IMR-90 (cell line): ENCODE measurements at places on chromosomes 12 and 14. TPM values are rescaled to one million over a fixed set of nuclear protein-coding genes. Genes with fewer than 3 reads are reported as not detected.
A peak's percentile ranks its signal among the peaks of the same experiment; 100 is the strongest.

The TGFB3 gene
- total RNA-seq: 2.2 and 3.1 TPM in 2 replicates

The LPAR5 gene
- total RNA-seq: not detected in 2 replicates

The SPTSSA gene
- total RNA-seq: 10.8 and 21.7 TPM in 2 replicates

The ACVRL1 gene
- total RNA-seq: 5.8 and 7.5 TPM in 2 replicates

The PLXNC1 gene
- total RNA-seq: 1.1 and 1.6 TPM in 2 replicates

The PRR13 gene
- total RNA-seq: 25.5 and 31.4 TPM in 2 replicates

The KCNMB4 gene
- 0.90 and 1.4 TPM in 2 replicates for total RNA-seq

The KRT85 gene
- not detected in 2 replicates for total RNA-seq

The TC2N gene
- under 0.01 and 0.18 TPM in 2 replicates for total RNA-seq

The MAX gene
- total RNA-seq: 35.3 and 45.2 TPM in 2 replicates

The KIF21A gene
- total RNA-seq: 1.1 TPM in 2 replicates

The JKAMP gene
- 62.2 and 124 TPM in 2 replicates for total RNA-seq

DNA sequence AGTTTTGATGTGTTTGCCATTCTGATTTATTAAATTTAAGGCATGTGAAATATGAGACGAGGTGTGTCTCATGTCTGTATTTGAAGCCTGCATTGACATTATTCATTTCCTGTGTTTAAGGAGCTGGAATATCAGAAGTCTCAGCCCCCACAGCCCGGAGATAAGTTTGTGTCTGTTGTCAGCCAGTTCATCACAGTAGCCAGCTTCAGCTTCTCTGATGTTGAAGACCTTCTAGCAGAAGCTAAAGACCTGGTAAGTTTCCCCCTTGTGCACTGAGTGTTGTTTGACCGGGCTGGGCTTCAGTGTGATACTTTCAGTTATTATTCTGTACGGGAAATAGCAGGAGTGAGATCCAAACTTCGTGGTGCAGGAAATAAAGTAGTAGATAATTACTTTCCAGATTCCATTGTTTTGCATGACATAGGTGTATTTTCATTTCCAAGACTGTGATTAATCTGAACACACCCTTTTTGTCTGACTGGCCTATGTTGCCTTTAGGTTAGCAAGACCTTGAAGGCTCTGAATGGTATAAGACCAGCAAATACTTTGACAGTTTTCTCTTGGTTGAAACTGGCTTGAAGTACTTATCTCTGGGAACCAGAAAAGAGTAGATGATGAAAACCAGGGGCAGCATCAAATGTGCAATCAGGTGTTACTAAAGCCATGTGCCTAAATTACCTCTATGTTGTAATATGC, 101.5 kb downstream of the GPR135 start:
- no peaks in the 10 kb centered on the region for H3K27me3 ChIP-seq
- H3K36me3 ChIP-seq: peaks cover 2% of the 10 kb centered on the region; the same call in 1 of the 2 replicates
- H3K4me1 ChIP-seq: peaks cover 15% of the 10 kb centered on the region
- H3K27ac ChIP-seq: no peak overlapping the region
- peak; percentile 42 for DNase-seq

DNA sequence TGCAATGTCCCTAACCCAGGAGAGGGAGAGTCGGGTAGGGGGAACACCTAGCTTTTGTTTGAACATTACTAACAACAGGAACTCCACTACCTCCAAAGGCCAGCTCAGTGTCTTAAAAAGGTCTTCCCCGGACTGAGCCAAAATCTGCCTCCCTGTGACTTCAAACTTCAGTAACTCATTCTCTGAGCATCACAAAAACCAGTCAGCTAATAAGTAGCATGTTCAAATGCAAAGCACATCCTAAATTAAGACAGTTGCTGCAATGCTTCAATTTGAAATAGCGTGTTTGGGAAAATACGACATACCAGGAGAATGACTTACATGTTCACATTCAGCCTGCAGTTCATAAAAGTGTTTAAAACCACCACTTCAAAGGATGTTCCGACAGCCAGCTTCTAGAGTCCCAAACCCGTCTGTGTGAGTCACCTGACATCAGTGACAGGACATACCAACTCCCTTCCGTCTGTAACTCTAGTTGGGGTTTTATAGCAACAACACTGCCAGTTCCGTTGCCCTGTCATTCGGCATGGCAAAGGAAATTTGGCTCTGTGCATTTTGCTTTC, 13.0 kb downstream of the ZFP36L1 start:
- no peak overlapping the region for H3K4me3 ChIP-seq
- no peaks in the 10 kb centered on the region for H3K36me3 ChIP-seq
- no peaks in the 10 kb centered on the region for H3K27me3 ChIP-seq
- DNase-seq: peak; percentile 91

GRCh38 chr14:73795974-73796373, 55.7 kb upstream of the PTGR2 start:
- no peaks in the 10 kb centered on the region for H3K27me3 ChIP-seq
- peaks cover 17% of the 10 kb centered on the region for H3K4me1 ChIP-seq
- no peak overlapping the region for H3K27ac ChIP-seq
- H3K36me3 ChIP-seq: no peaks in the 10 kb centered on the region
- H3K4me3 ChIP-seq: no peak overlapping the region

DNA sequence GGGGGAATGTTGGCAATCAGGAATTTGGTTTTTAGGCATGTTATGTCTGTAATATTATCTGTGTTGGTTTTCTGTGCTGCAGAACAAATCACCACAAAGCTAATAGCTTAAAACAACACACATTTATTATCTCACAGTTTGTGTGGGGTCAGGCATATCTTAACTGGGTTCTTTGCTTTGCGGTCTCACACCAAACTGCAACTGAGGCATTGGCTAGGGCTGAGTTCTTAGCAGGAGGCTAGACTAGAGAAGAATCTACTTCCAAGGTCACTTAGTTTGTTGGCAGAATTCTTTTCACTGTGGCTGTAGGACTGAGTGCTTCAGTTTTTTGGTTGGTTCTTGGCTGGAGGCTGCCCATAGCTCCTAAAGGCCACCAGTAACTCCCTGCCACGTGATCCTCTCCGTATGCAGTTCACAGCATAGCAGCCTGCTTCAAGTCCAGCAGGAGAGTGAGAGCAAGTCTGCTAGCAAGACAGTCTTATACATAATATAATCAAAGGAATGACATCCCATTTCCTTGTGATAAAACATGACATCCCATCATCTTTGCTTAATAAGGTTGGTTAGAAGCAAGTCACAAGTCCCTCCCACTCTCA, 21.6 kb downstream of the ATF1 start:
- peaks cover 4% of the 10 kb centered on the region; the same call in 1 of the 2 replicates for H3K36me3 ChIP-seq
- peak overlapping the region; percentile 56; the same call in 1 of the 2 replicates for H3K27ac ChIP-seq
- DNase-seq: peak; percentile 27
- H3K4me1 ChIP-seq: peaks cover 20% of the 10 kb centered on the region
- no peak overlapping the region for H3K4me3 ChIP-seq
- H3K27me3 ChIP-seq: no peaks in the 10 kb centered on the region

- H3K27me3 ChIP-seq: no peaks in the 10 kb centered on the region
- H3K4me1 ChIP-seq: no peaks in the 10 kb centered on the region
- H3K4me3 ChIP-seq: no peak overlapping the region
- H3K36me3 ChIP-seq: no peaks in the 10 kb centered on the region
Measured at GRCh38 chr12:128974881-128975280, 121.6 kb downstream of the GLT1D1 start.

DNA sequence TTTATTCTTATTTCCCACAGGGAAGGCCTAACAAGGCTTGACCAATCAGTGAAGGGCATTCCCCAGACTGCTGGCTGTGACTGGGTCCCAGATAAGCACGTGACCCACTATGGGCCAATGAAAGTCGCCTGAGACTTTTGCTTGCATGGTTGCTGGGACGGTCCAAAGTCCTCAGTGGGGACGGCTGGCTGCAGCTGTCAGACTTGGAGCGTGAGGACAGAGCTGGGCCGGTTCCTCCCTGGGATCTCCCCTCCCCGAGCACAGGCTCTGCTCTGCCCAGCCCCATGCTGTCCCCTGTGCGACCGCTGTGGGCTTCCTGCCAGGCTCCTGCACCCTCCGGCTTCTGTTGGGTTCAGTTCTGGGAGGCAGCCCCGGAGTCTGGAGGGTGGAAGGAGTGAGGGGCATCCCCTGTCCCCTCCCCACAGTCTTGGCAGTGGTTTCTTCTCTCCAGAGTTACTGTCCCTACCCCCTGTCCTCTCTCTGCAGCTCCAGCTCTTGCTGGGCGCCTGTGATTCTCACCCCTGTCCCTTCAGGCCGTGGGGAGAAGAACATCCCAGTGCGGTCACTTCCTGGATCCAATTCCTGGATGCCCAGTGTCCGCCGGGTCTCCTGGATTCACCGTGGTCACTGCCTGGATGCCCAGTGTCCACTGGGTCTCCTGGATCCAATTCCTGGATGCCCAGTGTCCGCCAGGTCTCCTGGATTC, 50.1 kb downstream of the GALNT9 start:
- no peak overlapping the region for H3K4me3 ChIP-seq
- H3K36me3 ChIP-seq: no peaks in the 10 kb centered on the region
- DNase-seq: peak; percentile 9
- H3K27ac ChIP-seq: no peak overlapping the region

- no peaks in the 10 kb centered on the region for H3K27me3 ChIP-seq
- H3K36me3 ChIP-seq: no peaks in the 10 kb centered on the region
- no peak overlapping the region for H3K4me3 ChIP-seq
- peak; percentile 73 for DNase-seq
Measured at GRCh38 chr12:62732861-62733427, 202.0 kb downstream of the PPM1H start.

GRCh38 chr12:71029302-71029701, 108.8 kb upstream of the PTPRR start:
- H3K4me1 ChIP-seq: no peaks in the 10 kb centered on the region
- no peak overlapping the region for H3K27ac ChIP-seq
- no peaks in the 10 kb centered on the region for H3K36me3 ChIP-seq
- no peak for DNase-seq

- H3K27ac ChIP-seq: no peak overlapping the region
- H3K4me3 ChIP-seq: no peak overlapping the region
- H3K4me1 ChIP-seq: no peaks in the 10 kb centered on the region
- H3K36me3 ChIP-seq: no peaks in the 10 kb centered on the region
- no peak for DNase-seq
Measured at GRCh38 chr14:32731249-32731648, 207.4 kb upstream of the NPAS3 start.

- DNase-seq: no peak
- peaks cover 7% of the 10 kb centered on the region for H3K36me3 ChIP-seq
- H3K27ac ChIP-seq: no peak overlapping the region
- 0 out of 2 replicates have a peak, but pooled peaks cover 2% of the 10 kb centered on the region for H3K4me1 ChIP-seq
- H3K4me3 ChIP-seq: no peak overlapping the region
- no peaks in the 10 kb centered on the region for H3K27me3 ChIP-seq
Measured at GRCh38 chr12:31478425-31478824, 112.5 kb downstream of the DENND5B start.

DNA sequence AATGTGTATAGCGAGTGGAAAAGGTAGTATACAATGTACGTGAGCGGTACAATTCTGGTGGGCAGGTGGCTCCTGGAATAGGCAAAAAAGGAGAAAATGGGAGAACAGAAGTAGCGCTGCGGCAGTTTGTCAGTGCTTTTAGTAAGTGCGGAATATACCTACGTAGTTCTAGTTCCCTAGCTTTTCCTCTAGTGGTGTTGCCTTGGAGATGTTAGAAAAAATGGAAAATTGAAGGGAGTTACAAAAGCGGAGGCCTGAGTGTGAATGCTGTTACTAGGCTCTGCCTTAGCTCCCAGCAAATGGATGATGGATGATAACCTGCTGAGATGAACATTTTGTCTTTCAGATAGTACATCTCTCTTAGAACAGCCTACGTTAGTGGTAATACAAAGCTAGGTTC, 1.1 kb downstream of the TTC8 start:
- peaks cover 11% of the 10 kb centered on the region; the same call in 1 of the 2 replicates for H3K4me1 ChIP-seq
- peak overlapping the region; percentile 62; the same call in 1 of the 2 replicates for H3K4me3 ChIP-seq
- H3K27me3 ChIP-seq: no peaks in the 10 kb centered on the region
- no peak for DNase-seq
- peak overlapping the region; percentile 22; the same call in 1 of the 2 replicates for H3K27ac ChIP-seq
- H3K36me3 ChIP-seq: no peaks in the 10 kb centered on the region

GRCh38 chr14:30333934-30334333, 225.0 kb upstream of the G2E3 start:
- DNase-seq: peak; percentile 5
- peaks cover 3% of the 10 kb centered on the region; the same call in 1 of the 2 replicates for H3K27me3 ChIP-seq
- H3K36me3 ChIP-seq: no peaks in the 10 kb centered on the region
- no peaks in the 10 kb centered on the region for H3K4me1 ChIP-seq
- H3K27ac ChIP-seq: no peak overlapping the region
- no peak overlapping the region for H3K4me3 ChIP-seq

DNA sequence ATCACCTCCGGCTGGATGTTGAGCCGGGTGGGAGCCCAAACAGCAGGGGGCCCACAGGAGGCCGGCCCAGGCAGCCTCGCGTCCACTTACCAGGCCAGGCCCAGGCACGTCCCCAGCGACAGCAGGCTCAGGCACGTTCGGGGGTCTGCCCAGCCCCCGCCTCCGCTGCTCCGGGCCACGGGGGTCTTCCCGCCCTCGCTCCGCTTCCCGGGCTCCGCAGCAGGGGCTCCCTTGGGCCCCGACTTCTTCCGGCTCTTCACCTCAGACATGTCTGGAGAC, 216 bp downstream of the IKBIP start:
- no peaks in the 10 kb centered on the region; the same call in 1 of the 2 replicates for H3K4me1 ChIP-seq
- no peaks in the 10 kb centered on the region for H3K27me3 ChIP-seq
- DNase-seq: no peak

DNA sequence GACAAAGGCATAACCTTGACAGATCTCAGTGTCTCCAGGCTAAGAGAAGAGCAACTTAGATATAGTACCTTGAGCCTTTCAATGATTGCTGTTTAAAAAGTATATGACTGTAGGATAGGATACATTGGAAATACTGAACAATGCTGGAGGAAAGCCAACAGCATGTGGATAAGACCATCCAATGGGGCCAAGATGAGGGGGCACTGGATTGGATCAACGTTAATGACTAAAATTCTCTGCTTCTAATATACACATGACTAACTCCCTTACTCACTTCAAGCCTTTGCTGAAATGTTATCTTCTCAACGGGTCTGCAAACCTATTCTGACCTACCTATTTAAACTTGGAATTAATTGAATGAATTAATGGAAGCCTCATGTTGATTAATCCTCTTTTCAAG, 354.9 kb downstream of the RAD51B start:
- H3K27me3 ChIP-seq: no peaks in the 10 kb centered on the region
- DNase-seq: peak; percentile 55
- H3K27ac ChIP-seq: no peak overlapping the region
- H3K4me3 ChIP-seq: no peak overlapping the region
- H3K36me3 ChIP-seq: no peaks in the 10 kb centered on the region
- H3K4me1 ChIP-seq: peaks cover 11% of the 10 kb centered on the region

GRCh38 chr12:119829439-119829838, 47.7 kb downstream of the CIT start:
- H3K27ac ChIP-seq: no peak overlapping the region
- no peaks in the 10 kb centered on the region for H3K27me3 ChIP-seq
- DNase-seq: no peak
- 0 out of 2 replicates have a peak, but pooled peaks cover 2% of the 10 kb centered on the region for H3K36me3 ChIP-seq
- H3K4me3 ChIP-seq: no peak overlapping the region

- peaks cover 35% of the 10 kb centered on the region for H3K36me3 ChIP-seq
- H3K4me3 ChIP-seq: no peak overlapping the region
- no peaks in the 10 kb centered on the region for H3K27me3 ChIP-seq
Measured at GRCh38 chr14:104786091-104786586, 9.4 kb downstream of the AKT1 start.

GRCh38 chr12:114287821-114288525, 118.0 kb downstream of the TBX5 start:
- H3K27me3 ChIP-seq: peaks cover 36% of the 10 kb centered on the region
- H3K4me3 ChIP-seq: no peak overlapping the region
- no peaks in the 10 kb centered on the region for H3K4me1 ChIP-seq
- H3K27ac ChIP-seq: no peak overlapping the region
- DNase-seq: peak; percentile 21

- DNase-seq: no peak
- no peaks in the 10 kb centered on the region for H3K36me3 ChIP-seq
- no peaks in the 10 kb centered on the region for H3K4me1 ChIP-seq
- no peak overlapping the region for H3K4me3 ChIP-seq
Measured at GRCh38 chr12:112711026-112711425, 80.5 kb upstream of the RPH3A start.

GRCh38 chr12:59700153-59700450, 104.3 kb downstream of the SLC16A7 start:
- DNase-seq: no peak
- H3K27me3 ChIP-seq: no peaks in the 10 kb centered on the region
- no peak overlapping the region for H3K4me3 ChIP-seq
- no peaks in the 10 kb centered on the region for H3K36me3 ChIP-seq
- peak overlapping the region; percentile 48; the same call in 1 of the 2 replicates for H3K27ac ChIP-seq
